Stimulated activated CD4-positive, alpha-beta T cell treated with anti-CD3 and anti-CD28 coated beads, Interleukin-4, amount 100 ng/mL, for 4 hours (primary cell): ENCODE measurements at places on chromosomes 3 and 15.

DNA sequence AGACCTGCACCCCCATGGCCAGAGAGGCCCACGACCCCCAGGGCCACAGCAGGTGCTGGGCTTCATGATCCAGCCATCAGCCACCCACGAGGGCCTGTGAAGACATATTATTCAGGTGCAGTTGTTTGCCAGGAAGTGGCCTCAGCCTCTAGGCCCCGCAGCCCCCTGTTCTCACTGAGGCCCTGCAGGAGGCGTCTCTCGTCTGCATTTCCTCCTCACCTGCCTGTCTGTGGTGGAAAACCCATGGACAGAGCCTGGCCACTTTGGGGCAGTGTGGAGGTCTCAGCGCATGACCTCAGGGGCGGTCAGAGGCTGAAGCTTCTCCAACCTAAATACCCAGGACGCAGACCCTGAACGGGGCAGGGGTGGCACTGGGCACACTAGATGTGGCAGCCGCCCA, 18.6 kb downstream of the UROC1 start:
- no peak for DNase-seq

- DNase-seq: no peak
Observed at GRCh38 chr3:41997702-41998550, 36.0 kb upstream of the ULK4 start.

- DNase-seq: no peak
Observed at GRCh38 chr15:39461536-39462130, 119.2 kb upstream of the THBS1 start.

DNA sequence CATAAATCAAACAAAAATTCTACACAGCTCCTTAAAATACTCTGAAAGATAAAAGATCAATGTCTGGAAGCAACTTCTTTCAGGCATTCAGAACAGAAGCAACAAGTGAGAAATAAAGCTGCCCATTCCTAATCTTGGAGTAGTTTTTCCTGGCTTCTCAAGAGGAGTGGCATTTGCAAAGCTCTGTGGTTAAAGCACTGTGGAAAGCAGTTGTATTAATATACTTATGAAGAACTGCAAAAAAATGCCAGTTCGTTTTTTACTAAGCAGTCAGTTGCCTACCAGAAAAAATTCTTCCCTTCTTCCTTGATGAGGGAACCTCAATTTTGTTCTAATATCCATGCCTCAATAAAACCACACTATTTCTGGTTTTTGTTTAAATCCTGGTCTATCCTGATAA, 197.8 kb downstream of the TNIK start:
- DNase-seq: no peak

- no peak for DNase-seq
Observed at GRCh38 chr3:44396200-44397171, 57.9 kb downstream of the TCAIM start.

DNA sequence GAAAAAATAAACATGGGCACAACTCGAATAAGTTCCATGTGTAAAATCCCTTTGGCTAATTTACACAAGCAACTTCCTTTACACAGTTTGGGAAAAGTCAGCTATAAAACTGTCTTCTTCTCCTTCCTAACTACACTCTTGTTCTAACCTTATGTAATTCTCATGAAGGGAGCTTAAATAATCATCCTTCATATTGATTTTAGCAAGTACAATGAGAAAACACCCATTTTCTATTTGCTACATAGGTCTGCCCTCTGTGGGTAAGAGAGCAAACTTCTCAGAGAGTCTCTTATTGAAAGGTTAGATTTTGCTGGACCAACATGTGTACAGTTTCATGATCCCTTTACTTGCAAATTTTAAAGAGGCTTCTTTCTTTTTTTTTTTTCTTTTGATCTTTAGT, 398.5 kb downstream of the ROBO1 start:
- DNase-seq: no peak

GRCh38 chr3:119809249-119810017, 27.5 kb downstream of the NR1I2 start:
- no peak for DNase-seq

GRCh38 chr3:188949996-188950395, 221.8 kb upstream of the TPRG1 start:
- DNase-seq: no peak

GRCh38 chr15:25987638-25988037, 124.5 kb upstream of the ATP10A start:
- no peak for DNase-seq

GRCh38 chr3:194854659-194855390, 169.1 kb downstream of the FAM43A start:
- DNase-seq: no peak

GRCh38 chr3:127656906-127657305, 15.8 kb upstream of the ABTB1 start:
- no peak for DNase-seq

- DNase-seq: no peak
Observed at GRCh38 chr3:107309312-107309711, 67.9 kb upstream of the CCDC54 start.
